Omental fat pad (tissue), 4 donors: ENCODE measurements at places on chromosomes 11 and 22. TPM values are rescaled to one million over a fixed set of nuclear protein-coding genes. Genes with fewer than 3 reads are reported as not detected.
A peak's percentile ranks its signal among the peaks of the same experiment; 100 is the strongest.

The SLC6A5 gene
- not detected for total RNA-seq

The PHOX2A gene
- not detected for total RNA-seq

The SYNGR1 gene
- 9.4 TPM for total RNA-seq

DNA sequence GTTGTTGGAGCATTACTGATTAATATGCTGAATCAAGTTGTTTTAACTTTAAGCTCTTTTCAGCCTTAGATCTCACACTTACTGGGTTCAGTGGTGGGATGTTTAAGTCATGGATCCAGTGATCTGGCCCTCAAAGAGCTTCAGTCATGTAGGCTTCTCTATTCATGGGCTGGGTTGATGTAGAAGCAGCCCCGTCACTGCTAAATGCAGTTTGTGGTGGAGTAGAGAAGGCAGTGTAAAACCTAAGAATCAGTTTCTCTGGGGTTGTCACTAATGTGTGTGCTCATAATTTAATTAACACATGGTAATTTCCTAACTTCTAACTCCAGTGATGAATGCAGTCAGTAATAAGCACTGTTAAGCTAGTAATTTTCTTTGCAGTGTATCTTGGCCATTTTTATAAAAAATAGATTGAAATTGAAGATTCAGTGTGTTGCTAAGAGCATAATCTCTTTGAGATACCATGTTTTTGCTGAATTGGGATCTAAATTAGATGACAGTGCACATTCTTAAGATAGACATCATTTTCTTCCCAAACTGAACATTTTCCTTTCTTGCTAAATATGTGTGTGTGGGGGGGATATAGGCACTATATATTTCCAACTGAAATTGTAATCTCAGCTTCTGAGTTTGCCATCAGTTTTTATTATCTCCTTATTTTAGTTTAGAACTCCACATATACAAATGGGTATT lies 9.0 kb downstream of the SPCS2 start:
- DNase-seq = no peak

The MRGPRX3 gene
- total RNA-seq = not detected

GRCh38 chr22:25690798-25691197 lies 51.2 kb upstream of the MYO18B start:
- no peak for DNase-seq

DNA sequence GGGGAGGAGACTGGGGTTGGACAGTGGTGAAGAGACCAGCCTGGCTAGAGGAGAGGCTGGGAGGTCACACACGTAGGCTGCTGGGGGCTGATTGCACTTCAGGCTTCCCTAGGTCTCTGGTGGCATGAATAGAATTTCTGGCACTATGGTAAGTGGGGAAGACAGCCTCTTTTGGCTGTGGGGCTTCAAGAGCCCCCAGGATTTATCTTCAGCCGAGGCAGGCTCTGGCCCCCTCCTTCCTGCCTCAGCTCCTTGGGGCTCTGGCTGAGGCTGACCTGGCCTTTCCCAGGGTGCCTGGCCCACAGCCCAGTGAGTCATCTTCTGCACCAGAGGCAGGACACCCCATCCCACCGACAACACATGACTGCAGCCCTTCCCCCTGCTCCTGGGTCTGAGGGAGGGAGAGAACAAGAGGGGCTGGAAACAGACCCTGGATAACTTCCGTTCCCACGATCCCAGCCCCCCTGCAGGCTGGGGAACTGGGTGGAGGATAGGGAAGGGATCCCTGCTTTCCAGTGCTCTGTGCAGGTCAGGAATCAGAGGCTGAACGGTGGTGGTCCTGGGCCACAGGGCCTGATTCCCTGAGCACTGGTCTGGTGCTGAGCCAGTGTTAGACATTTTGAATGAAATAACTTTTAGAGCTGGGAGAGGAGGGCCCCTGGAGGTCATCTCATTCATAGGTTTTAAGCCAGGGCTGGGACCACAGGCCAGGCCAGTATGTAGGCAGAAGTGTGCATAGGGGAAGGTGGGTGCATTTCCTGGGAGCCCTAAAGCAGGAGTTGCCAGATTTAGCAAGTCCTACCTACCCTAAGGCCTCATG lies 26.5 kb downstream of the ARHGEF17 start:
- peak; percentile 89 for DNase-seq
